Stimulated activated CD8-positive, alpha-beta memory T cell treated with anti-CD3 and anti-CD28 coated beads, Interleukin-7, amount 100 ng/mL, for 1 hour (primary cell): ENCODE measurements at places on chromosomes 12 and 14.

GRCh38 chr12:113732916-113733315, 233.2 kb downstream of the RBM19 start:
- no peak for DNase-seq

- no peak for DNase-seq
These were observed 426.1 kb downstream of the SOX5 start for GRCh38 chr12:23523339-23523738.

DNA sequence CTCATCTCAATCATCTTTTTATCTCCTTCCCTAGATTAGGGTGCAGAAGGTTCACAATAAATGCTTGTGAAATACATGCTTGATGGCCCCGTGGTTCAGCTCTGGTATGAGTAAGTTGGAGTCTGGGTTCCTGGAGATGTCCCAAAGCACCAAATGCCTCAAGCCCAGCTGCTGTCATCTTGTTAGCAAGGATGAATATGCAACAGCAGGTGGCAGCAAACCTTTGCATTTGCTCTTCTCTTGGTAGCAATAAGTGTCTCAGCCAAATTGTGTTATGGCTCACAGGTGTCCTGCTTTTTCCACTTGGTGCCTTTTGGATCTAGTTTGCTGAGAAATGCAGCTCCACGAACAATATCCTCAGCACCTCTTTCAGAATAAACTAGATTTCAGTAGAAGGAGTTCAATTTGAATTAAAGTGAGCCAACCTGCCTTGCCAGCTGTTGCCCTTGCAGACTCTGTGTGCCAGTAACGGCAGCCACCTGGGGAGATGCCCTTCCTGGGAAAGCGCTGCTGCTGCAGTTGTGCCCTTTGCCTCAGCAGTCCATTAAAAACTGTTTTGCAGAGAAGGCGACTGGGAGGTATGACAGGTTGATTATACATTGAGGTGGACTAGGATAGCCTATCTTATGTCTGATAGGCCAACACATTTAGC, 417.3 kb downstream of the SNAPC1 start:
- no peak for DNase-seq

- no peak for DNase-seq
These were observed 142.4 kb upstream of the SLC16A7 start for GRCh38 chr12:59453475-59453874.

GRCh38 chr12:125135906-125136305, 70.7 kb downstream of the AACS start:
- no peak for DNase-seq

- DNase-seq = no peak
These were observed 88.3 kb downstream of the CIT start for GRCh38 chr12:119788786-119789185.

GRCh38 chr12:51886021-51886710, 1.7 kb upstream of the ANKRD33 start:
- DNase-seq = no peak
